T-cell (primary cell): ENCODE measurements at places on chromosomes 2 and 18.

DNA sequence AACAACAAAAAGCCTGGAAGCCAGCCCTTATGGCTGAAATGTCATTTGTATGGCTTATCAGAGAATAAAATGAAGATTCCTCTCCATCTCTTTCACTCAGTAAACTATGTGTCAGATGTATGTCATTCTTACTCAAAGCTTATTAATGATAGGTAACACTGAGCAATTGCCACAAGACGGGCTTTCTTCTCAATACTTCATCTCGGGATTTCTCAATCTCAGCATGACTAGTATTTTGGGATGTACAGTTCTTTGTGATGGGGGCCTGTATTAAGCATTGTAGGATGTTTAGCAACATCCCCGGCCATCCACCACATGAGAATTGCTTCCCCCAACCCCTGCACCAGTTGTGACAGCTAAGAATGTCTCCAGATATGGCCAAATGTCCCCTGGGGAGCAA lies 80.2 kb downstream of the MREG start:
- no peak for DNase-seq

GRCh38 chr2:139045524-139045923 lies 265.3 kb upstream of the NXPH2 start:
- DNase-seq = no peak

GRCh38 chr2:41313082-41313481 lies 734.7 kb upstream of the PKDCC start:
- no peak for DNase-seq

DNA sequence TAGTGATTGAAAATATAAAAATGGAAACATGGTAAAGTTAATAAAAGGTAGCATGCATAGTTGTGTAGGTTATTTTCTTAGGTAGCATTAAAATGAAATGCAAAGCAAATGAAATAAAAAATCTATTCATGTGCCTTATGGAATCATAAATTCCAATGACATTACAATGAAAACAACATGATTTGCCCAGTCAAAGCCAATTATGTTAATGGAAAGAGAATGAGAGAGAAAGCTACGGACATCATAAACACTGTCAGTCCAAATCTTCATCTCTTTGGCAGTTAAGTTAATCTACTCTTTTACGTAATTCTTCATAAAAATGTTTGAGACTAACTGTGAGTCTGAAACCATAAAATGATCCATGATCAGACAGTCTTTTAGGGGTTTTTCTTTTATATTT lies 636.7 kb upstream of the SYT4 start:
- no peak for DNase-seq

DNA sequence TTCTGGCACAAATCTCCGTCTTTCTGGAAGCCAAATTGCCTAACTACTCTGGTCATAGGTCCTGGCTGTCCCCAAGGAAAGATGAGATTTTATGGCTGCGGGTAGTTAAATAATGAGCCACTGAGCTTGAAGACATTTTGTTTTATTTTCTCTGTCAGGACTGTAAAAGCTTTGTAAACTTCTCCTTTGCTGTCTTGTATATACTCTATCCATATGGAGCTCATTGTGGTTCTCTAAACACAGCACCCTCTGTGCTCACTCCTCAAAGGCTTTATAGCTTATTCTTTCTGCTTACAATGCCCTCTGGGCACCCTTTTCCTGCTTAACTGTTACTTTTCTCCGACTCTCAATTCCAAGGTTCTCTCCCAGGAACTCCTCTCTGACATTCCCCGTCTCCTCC lies 209.1 kb downstream of the CMPK2 start:
- DNase-seq = no peak

GRCh38 chr2:241601841-241602240 lies 35.1 kb downstream of the THAP4 start:
- no peak for DNase-seq

GRCh38 chr2:195330513-195330956 lies 326.5 kb upstream of the SLC39A10 start:
- DNase-seq = no peak

DNA sequence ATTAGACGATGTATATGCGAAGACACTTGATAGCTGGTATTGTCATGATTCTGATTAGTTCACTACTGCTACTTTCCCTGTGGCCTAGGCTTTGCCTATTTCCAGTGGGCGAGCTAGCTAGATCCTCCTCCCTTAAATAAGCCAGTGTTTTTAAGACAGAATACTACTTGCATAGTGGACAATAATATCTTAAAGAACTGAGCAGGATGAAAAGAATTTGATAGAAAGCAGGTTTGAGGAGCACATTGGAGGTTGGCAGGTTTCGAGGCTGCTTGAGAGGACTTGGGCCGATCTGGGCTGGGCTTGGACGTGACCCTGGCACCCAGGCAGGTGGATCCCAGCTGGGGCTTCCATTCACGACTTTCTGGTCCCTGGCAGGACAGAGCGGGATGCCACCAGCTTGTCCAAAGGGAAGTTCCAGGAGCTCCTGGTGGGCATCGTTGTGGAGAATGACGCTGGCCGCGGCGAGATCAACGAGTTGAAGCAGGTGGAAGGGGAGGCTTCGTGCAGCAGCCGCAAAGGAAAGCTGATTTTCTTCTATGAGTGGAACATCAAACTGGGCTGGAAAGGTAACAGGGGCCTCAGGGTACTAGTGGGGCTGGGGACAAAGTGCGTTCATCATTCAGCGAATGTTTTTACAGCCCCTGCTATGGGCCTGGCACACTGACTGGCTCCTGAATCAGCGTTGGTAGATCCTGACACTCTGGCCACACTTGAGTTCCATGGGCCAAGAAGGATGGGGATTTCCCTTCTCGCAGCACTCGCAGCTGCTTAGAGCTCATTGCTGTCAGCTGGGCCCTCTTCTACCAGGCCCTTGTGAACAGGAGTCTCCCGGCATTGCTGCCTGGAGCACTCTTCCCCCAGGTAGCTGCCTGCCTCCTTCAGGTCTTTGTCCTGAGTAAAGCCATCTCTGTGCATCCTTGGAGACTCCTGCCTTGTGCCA lies 16.9 kb downstream of the C2orf74 start:
- no peak for DNase-seq

- no peak for DNase-seq
Measured at GRCh38 chr2:9327873-9328352, 95.4 kb downstream of the ITGB1BP1 start.
